IMR-90 (cell line): ENCODE measurements at places on chromosomes 7 and 10. TPM values are rescaled to one million over a fixed set of nuclear protein-coding genes. Genes with fewer than 3 reads are reported as not detected.
A peak's percentile ranks its signal among the peaks of the same experiment; 100 is the strongest.

GRCh38 chr7:16891338-16891737 lies 9.6 kb upstream of the AGR3 start:
- no peak overlapping the region for H3K4me3 ChIP-seq
- DNase-seq: peak; percentile 72
- no peaks in the 10 kb centered on the region for H3K4me1 ChIP-seq
- H3K27ac ChIP-seq: no peak overlapping the region

DNA sequence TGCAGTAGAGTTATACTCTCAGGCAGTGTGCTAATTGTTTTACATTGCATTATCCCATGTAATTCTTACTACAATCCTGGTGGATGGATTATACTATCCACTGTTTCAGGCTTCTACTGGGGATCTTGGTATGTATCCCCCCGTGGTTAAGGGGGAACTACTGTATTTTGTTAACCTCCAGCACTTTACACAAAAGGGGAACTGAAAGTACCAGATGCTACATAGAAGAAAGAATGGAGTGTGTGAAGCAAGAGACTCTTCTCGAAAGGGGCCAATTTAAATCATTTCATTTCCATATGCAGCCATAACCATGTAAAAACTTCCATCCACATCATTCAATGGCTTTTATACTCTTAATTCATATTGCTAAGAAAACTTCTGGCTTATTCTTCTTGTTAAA lies 69.4 kb downstream of the C1GALT1 start:
- H3K4me3 ChIP-seq: no peak overlapping the region
- H3K36me3 ChIP-seq: no peaks in the 10 kb centered on the region
- no peak overlapping the region for H3K27ac ChIP-seq
- no peaks in the 10 kb centered on the region for H3K27me3 ChIP-seq

DNA sequence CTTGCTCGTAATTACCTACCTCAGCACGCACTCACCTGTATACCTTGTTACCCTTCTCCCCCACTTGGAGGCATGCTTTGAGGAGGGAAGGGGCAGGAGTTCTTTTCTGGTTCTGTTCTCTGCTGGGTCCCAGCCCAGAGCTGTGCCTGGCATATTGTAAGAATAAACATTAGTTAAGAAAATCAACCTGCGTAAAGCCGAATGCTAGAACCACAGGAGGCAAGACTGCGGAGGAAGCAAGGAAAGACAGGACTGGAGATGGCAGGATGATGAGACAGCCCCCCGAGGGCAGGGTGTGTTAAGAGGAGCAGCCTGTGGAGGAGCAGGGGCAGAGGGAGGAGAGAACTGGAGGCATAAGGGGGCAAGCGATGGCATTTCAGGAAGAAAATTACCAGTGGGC lies 9.5 kb downstream of the C10orf53 start:
- no peaks in the 10 kb centered on the region for H3K4me1 ChIP-seq
- H3K27ac ChIP-seq: no peak overlapping the region
- no peaks in the 10 kb centered on the region for H3K36me3 ChIP-seq
- peaks cover 38% of the 10 kb centered on the region for H3K27me3 ChIP-seq
- no peak for DNase-seq

Gene WNT16
- total RNA-seq: 1.1 and 1.7 TPM in 2 replicates

GRCh38 chr7:108204281-108204796 lies 74.2 kb upstream of the LAMB4 start:
- peaks cover 26% of the 10 kb centered on the region for H3K27me3 ChIP-seq
- no peaks in the 10 kb centered on the region for H3K4me1 ChIP-seq
- no peak overlapping the region for H3K27ac ChIP-seq
- H3K4me3 ChIP-seq: no peak overlapping the region

DNA sequence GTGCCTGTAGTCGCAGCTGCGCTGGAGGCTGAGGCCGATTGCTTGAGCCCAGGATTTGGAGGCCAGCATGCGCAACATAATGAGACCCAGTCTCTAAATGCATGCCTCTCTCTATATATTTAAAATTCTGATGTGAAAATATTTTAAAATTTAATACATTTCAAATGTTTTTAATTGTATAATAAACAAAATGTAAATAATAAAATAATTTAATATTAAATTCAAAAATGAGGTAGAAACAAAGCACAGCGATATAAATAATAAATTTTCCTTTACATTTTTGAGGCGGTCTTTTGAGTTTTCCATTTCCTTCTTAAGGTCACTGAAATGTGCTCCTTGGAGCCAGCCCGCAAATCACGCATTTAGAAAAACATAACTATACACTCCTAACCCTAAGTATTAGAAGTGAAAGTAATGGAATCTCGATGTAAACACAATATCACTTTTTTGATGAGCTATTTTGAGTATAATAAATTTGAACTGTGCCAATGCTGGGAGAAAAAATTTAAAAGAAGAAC lies 523 bp upstream of the CDK1 start:
- H3K4me1 ChIP-seq: peaks cover 4% of the 10 kb centered on the region
- H3K27ac ChIP-seq: no peak overlapping the region
- peak overlapping the region; percentile 42; the same call in 1 of the 2 replicates for H3K4me3 ChIP-seq
- no peak for DNase-seq

GRCh38 chr10:6240254-6240653 lies 37.5 kb downstream of the PFKFB3 start:
- DNase-seq: no peak
- H3K27me3 ChIP-seq: no peaks in the 10 kb centered on the region
- peaks cover 13% of the 10 kb centered on the region for H3K4me1 ChIP-seq
- H3K4me3 ChIP-seq: no peak overlapping the region

Gene ARHGEF35
- not detected in 2 replicates for total RNA-seq

- H3K36me3 ChIP-seq: no peaks in the 10 kb centered on the region
- DNase-seq: no peak
- no peaks in the 10 kb centered on the region for H3K27me3 ChIP-seq
- H3K4me3 ChIP-seq: no peak overlapping the region
Measured at GRCh38 chr7:108911016-108911415, 341.3 kb downstream of the DNAJB9 start.

Gene ZNF365
- total RNA-seq: 2.5 and 3.2 TPM in 2 replicates

Gene HSPA12A
- total RNA-seq: 16.1 and 18.6 TPM in 2 replicates

- peaks cover 23% of the 10 kb centered on the region for H3K4me1 ChIP-seq
- H3K36me3 ChIP-seq: peaks cover 47% of the 10 kb centered on the region
- peak overlapping the region; percentile 84 for H3K27ac ChIP-seq
- peak; percentile 85 for DNase-seq
Measured at GRCh38 chr7:107995184-107996071, 7.5 kb downstream of the LAMB1 start.

DNA sequence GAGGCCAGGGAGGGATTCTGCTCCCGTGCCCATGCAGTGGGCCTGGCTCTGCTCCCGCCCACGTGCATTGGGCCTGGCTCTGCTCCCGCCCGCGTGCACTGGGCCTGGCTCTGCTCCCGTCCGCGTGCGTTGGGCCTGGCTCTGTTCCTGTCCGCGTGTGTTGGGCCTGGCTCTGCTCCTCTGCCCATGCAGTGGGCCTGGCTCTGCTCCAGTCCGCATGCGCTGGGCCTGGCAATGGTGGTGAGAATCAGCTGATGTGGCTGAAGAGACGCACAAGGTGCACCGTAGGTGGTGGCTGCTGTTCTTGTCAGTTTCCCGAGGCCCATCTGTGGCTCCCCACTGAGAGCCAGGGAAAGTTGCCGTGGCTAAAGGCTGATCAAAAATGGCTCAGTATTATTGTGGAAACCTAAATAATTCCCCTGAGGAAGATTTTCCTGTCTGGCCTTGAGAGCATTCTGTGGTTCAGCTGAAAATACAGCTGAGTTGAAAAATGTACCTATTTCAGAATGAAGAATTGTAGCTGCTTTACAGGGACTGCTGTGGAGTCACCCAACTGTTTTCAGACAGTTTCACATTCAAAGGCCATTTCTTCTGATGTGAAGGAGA lies 572.4 kb downstream of the GLRX3 start:
- DNase-seq: no peak
- H3K27ac ChIP-seq: no peak overlapping the region
- H3K4me1 ChIP-seq: no peaks in the 10 kb centered on the region
- H3K4me3 ChIP-seq: no peak overlapping the region
- H3K27me3 ChIP-seq: no peaks in the 10 kb centered on the region
- no peaks in the 10 kb centered on the region for H3K36me3 ChIP-seq

Gene HYAL4
- total RNA-seq: not detected in 2 replicates

- no peaks in the 10 kb centered on the region for H3K27me3 ChIP-seq
- no peak overlapping the region for H3K27ac ChIP-seq
- no peak overlapping the region for H3K4me3 ChIP-seq
- H3K4me1 ChIP-seq: no peaks in the 10 kb centered on the region
Measured at GRCh38 chr7:147861058-147861716, 729.4 kb upstream of the C7orf33 start.

DNA sequence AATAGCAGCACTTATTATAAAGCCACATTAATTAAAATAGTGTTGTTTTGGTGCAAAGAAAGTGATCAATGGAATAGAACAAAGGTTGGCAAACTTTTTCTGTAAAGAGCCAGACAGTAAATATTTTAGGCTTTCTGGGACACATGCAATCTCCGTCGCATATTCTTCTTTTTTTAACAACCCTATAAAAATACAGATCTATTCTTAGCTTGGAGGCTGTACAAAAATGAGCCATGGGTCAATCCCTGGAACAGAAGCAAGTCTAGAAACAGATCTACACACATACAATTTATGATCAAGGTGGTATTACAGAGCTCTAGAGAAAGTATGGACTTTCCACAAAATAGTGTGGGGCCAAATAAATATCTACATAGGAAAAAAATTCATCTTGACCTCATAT lies 71.8 kb downstream of the ARHGAP21 start:
- H3K4me3 ChIP-seq: no peak overlapping the region
- peaks cover 5% of the 10 kb centered on the region for H3K36me3 ChIP-seq
- no peak for DNase-seq
- no peak overlapping the region for H3K27ac ChIP-seq
- H3K27me3 ChIP-seq: no peaks in the 10 kb centered on the region

DNA sequence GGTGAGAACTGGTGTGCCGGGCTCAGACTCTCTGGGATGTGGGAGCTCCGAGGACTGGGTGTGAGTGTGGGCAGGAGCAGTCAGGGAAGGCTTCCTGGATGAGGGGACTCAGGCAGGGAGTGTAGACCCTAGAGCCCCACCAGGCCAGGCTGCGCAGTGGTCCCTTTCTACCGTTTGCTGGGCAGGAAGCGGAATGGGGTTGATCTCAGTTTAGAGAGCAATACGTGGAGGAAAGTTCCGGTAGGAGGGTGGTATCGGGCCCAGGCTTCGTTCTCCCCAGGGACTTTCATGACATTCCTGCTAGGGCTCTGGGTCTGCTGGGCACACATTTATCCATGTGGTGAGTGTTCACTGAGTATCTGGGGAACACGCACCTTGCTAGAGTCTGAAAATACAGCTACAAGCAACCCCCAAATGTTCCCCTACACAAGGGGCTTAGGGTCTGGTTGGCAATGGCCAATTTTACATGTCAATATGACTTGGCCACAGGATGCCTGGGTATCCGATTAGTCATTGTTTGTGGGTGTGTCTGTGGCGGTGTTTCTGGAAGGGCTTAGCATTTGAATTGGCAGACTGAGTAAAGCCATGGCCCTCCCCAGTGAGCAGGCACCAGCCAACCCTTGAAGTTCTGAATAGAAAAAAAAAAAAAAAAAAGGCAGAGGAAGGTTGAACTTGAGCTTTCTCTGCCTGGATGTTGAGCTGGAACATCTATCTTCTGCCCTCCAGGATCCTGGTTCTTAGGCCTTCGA lies 20.8 kb downstream of the GHRHR start:
- H3K36me3 ChIP-seq: no peaks in the 10 kb centered on the region
- no peak overlapping the region for H3K27ac ChIP-seq
- no peak for DNase-seq
- H3K27me3 ChIP-seq: peaks cover 31% of the 10 kb centered on the region
- H3K4me3 ChIP-seq: no peak overlapping the region

DNA sequence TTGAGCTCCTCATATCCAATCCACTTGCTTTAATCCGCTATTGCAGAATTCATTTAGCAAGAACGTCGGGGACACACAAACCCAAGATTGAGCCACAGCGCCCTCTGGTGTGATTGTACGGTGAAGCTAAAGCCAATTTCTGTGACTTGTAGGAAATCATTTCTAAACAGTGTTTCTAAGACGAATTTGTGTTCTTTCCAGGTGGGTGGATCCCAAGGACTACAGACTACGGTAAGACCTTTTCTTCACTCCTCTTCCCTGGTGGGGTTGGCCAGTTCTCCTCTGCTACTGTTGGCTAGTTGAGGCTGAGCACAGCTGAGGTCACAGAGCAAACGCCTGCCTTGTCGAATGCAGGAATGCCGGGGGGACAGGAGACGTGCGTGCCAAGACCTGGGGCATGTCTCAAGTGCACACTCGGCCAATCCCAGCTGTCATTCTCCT lies 5.2 kb downstream of the DMBT1 start:
- no peaks in the 10 kb centered on the region for H3K36me3 ChIP-seq
- no peaks in the 10 kb centered on the region for H3K4me1 ChIP-seq
- H3K27ac ChIP-seq: no peak overlapping the region
- DNase-seq: peak; percentile 79
- peaks cover 18% of the 10 kb centered on the region for H3K27me3 ChIP-seq

DNA sequence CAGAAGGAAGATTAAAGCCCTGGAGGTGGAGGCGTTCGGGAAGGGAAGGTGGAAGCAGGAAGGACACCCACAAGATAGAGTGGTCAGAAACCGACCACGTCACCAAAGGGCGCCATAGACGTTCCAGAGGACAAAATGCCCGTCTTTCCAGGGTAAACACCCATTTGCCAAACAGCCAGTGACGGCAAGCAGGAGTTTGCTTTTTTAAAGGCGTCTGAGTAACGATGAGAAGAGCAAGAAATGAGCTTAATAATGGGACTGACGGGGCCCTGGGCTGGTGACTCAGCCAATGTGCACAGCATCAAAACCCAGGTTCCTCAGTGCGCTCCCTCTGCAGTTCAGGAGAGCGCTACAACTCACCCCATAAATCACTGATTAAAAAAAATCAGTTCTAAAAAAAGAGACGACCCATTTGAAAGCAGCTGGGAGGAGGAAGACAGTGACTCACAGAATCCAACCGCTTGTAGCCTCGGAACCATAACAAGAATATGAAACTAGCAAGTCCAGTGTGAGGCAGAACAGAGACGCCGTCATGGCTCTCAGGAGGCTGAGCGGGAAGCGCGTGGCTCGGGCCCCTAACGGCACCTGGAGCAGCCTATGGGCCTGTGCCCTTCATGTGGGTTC lies 5.9 kb downstream of the DIP2C start:
- peak overlapping the region; percentile 72 for H3K27ac ChIP-seq
- peak overlapping the region; percentile 33 for H3K4me3 ChIP-seq
- H3K27me3 ChIP-seq: no peaks in the 10 kb centered on the region
- peak; percentile 99 for DNase-seq

DNA sequence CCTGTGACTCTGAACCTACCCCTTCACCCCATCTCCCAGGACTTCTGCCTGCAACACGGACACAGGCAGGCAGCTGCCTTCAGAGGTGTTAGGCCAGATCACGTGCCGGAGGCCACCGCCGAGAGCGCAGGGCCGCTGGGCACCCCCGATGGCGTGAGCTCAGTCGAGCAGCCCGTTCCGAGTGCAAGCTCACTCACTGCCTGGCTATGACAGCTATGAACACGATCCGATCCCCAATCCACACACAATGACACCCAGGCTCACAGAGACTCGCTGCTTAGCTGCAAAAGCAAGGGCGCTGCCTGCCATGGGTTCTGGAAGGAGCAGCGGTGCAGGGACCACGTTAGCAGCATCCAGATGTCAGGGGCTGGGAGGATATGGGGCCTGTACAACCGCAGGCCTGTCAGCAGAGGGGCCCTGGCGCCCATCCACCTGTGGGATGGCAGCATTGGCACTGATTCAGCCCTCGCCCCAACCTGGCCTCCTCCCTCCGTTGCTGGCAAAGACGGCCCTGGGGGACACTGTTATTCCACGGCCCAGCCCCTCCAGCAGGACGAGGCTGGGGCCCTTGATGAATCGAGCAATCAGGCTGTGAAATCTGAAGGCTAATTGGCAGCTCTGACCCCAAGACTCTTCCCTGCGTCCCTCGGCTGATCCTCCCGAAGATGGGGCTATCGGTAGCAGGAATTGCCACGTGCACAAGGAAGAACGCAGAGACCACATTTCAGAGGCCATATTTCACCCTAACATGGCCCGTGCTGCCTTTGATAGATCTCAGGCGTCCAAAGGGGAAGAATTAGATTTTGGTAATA lies 230.1 kb downstream of the ELFN1 start:
- H3K4me1 ChIP-seq: peaks cover 10% of the 10 kb centered on the region
- no peak overlapping the region for H3K27ac ChIP-seq
- H3K4me3 ChIP-seq: no peak overlapping the region
- DNase-seq: no peak
- peaks cover 7% of the 10 kb centered on the region; the same call in 1 of the 2 replicates for H3K36me3 ChIP-seq
